ENCODE measurements at places on chromosomes 2 and 18.

DNA sequence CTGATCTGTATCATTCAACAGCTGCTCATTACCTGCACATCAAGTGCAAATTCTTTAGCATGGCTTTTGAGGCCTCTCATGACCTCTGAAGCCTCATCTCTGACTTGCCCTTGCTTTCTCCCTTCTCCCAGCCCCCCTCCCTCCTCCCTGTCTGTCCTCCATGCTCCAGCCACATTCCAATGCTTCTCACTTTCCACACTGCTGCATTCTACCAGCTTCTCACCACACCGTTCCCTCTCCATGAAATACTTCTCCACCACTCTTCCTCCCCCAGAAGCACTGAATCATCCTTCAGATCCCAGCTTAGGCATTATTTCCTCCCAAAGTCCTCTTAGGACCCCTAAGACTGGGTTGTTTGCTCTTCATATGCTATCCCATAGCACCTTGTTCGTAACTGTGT lies 26.9 kb downstream of the GCG start:
- no peak for DNase-seq

- DNase-seq, result no peak
These were observed 49.8 kb upstream of the COPS8 start for GRCh38 chr2:237035781-237036475.

GRCh38 chr2:203861197-203861596 lies 6.4 kb upstream of the CTLA4 start:
- no peak for DNase-seq

DNA sequence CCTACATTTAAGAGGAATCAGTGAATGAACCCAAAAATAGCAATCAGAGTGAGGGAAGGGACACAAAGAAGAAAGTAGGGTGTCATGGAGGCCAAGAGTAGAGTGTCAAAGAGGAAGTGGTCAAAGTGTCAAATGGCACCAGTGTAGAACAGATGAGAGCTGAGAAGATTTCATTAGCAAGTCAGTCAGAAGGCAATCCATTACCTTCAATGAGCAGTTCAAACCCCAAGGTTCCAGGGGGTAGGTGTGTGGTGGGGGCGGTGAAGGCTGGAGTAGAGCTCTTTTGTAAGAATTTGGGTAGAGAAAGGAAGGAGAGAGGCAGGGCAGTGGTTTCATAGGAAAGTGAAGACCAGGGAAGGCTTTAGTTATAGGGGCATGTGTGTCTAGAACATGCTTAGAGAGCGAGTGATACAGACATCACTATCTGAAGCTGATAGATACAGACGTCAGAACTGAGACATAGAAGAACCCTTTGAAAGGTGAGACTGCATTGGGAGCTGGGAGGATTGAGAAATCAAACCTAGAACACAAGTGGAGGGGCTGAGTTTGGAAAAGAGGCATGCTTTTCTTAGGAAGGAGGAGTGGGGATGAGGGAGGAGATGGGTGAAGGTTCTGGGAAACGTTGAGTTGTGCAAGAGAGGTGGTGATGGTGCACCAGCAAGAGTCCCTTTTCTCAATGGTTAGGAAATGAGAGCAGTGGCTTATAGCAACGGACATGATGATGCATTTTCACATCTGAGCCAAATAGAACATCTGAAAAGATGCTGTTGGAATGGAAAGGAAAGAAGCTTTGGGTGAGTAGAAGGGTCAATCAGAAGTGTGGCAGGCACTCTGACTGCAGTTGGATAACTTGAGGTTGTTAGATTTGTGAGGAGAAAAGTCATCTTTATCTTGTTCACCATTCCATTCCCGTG lies 48.9 kb upstream of the IL1RL1 start:
- DNase-seq, result peak; percentile 40

DNA sequence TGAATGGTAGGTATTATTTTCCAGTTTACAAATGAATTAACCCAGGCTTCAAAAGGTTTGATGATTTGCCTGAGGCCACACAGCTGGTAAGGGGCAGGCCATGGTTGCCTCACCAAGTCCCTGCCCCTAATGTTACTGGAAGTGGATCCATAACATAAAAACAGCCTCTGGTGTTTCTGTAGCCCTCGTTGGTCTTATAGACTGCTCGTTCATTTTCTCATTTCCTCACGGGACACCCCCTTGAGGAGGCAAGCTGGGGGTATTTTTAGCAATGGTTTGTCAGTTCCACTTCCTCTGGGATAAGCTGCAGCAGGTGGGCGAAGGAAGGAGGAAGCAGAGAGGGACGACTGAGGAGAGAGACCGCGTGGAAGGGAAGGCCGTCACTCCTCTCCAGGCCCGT lies 32.9 kb upstream of the NDUFV2 start:
- DNase-seq, result no peak

- no peak for DNase-seq
These were observed 28.3 kb downstream of the TWSG1 start for GRCh38 chr18:9362869-9363268.

DNA sequence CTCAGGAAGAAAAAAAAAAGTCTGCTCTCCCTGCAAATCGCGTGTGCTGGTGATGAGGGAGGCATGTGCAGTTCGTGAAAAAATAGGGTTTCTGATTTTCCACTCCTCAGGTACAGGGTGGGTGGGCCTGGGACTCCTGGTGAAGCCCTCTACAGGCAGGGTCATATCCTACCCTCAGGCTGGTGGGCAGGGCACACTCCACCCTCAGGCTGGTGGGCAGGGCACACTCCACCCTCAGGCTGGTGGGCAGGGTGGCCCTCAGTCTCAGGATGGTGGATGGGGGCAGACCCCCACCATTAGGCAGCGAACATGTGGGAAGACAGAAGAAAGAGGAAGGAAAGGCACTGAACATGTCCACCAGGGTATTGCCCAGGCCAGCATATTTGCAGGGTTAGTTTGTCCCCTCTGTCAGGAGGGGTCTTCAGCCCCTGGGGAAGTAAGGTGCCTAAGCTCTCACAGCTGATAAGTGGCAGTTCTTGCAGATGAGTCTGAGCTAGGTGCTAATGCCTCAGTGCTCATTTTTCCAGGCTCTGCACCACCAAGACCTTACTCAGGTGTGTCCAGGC lies 95.2 kb upstream of the RAB6C start:
- DNase-seq, result no peak

- no peak for DNase-seq
These were observed 293.0 kb upstream of the HS6ST1 start for GRCh38 chr2:128611421-128612320.

- DNase-seq, result no peak
These were observed 182.7 kb downstream of the UXS1 start for GRCh38 chr2:106011380-106011779.

DNA sequence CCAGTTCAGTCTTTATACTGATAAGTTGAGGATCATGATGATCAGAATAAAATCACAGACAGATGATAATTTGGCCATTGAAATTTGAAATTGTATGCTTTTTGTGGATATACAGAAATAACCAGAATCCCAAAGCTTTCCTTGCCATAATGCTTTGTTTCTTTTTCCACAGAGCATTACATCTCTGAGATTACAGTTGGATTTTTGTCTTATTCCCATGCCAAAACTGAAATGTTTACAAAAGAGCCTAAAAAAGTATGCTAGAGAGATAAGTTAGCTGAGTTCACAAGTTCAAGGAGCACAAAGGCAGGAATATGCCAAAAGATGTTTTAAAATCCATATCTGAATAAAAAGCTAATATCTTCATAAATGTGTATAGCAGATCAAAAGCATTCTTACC lies 321.3 kb downstream of the PID1 start:
- no peak for DNase-seq

GRCh38 chr2:207930747-207931146 lies 94.6 kb downstream of the PLEKHM3 start:
- no peak for DNase-seq
